ENCODE measurements at places on chromosomes 12 and 14. TPM values are rescaled to one million over a fixed set of nuclear protein-coding genes. Genes with fewer than 3 reads are reported as not detected.

Gene ACVR1B
- not detected for polyA plus RNA-seq

Gene IFNG-AS1
- polyA plus RNA-seq, result 0.89 TPM

Gene ANKRD33
- not detected for polyA plus RNA-seq

Gene SOAT2
- polyA plus RNA-seq, result 0.40 TPM

Gene FBXO34
- 20.0 TPM for polyA plus RNA-seq

Gene MGP
- not detected for polyA plus RNA-seq

Gene KCTD10
- 34.4 TPM for polyA plus RNA-seq

Gene WSCD2
- not detected for polyA plus RNA-seq

Gene SINHCAF
- 67.7 TPM for polyA plus RNA-seq

Gene DERA
- polyA plus RNA-seq, result 84.8 TPM

Gene SYCP3
- 0.51 TPM for polyA plus RNA-seq

Gene NAV3
- polyA plus RNA-seq, result 0.23 TPM

Gene PTCSC3
- not detected for polyA plus RNA-seq

Gene GUCY2C
- polyA plus RNA-seq, result 0.42 TPM

Gene PPP1R1A
- not detected for polyA plus RNA-seq

Gene WDR20
- polyA plus RNA-seq, result 25.9 TPM

Gene FIGNL2
- not detected for polyA plus RNA-seq

Gene TXNDC16
- 7.1 TPM for polyA plus RNA-seq

Gene BEGAIN
- not detected for polyA plus RNA-seq

Gene AKAP6
- 0.52 TPM for polyA plus RNA-seq

Gene CYP27B1
- 0.88 TPM for polyA plus RNA-seq

Gene KRT74
- not detected for polyA plus RNA-seq

Gene CPNE6
- polyA plus RNA-seq, result 0.32 TPM

Gene SLC4A8
- polyA plus RNA-seq, result 3.4 TPM

Gene FOXA1
- polyA plus RNA-seq, result not detected

Gene KLHL33
- 0.04 TPM for polyA plus RNA-seq

Gene GPR84
- 4.0 TPM for polyA plus RNA-seq

Gene ACOT6
- not detected for polyA plus RNA-seq

Gene TAS2R30
- 0.25 TPM for polyA plus RNA-seq

Gene FOXG1
- polyA plus RNA-seq, result 0.05 TPM

Gene PCED1B
- polyA plus RNA-seq, result 3.3 TPM

Gene SMOC1
- not detected for polyA plus RNA-seq

Gene ANO2
- not detected for polyA plus RNA-seq

Gene ADCY6
- polyA plus RNA-seq, result not detected

Gene KLHDC1
- polyA plus RNA-seq, result 0.59 TPM

Gene NELL2
- 0.38 TPM for polyA plus RNA-seq

Gene MGAT4C
- polyA plus RNA-seq, result not detected

Gene RASSF9
- polyA plus RNA-seq, result not detected

Gene HOXC6
- not detected for polyA plus RNA-seq

Gene MORN3
- polyA plus RNA-seq, result 0.16 TPM

Gene RND1
- 2.1 TPM for polyA plus RNA-seq

Gene NKX2-1
- not detected for polyA plus RNA-seq

Gene CLEC1B
- not detected for polyA plus RNA-seq

Gene DYRK4
- polyA plus RNA-seq, result 41.4 TPM

Gene FAM181A
- not detected for polyA plus RNA-seq

Gene STXBP6
- 2.2 TPM for polyA plus RNA-seq

Gene HHIPL1
- not detected for polyA plus RNA-seq

Data from GM12878 (cell line).